Fibroblast of skin of scalp (primary cell): ENCODE measurements at places on chromosomes 4 and X.

- DNase-seq: no peak
These were observed 18.8 kb downstream of the PPP2R2C start for GRCh38 chr4:6453688-6453990.

- no peak for DNase-seq
These were observed 66.9 kb downstream of the TAB3 start for GRCh38 chrX:30822068-30822681.

- no peak for DNase-seq
These were observed 76.5 kb upstream of the LSM6 start for GRCh38 chr4:146098978-146099377.

GRCh38 chrX:101171883-101172400 lies 47.6 kb upstream of the DRP2 start:
- no peak for DNase-seq

- no peak for DNase-seq
These were observed 456.8 kb downstream of the TRAM1L1 start for GRCh38 chr4:116628598-116628997.

- DNase-seq: no peak
These were observed 581.1 kb downstream of the SPRY1 start for GRCh38 chr4:123977641-123978081.

DNA sequence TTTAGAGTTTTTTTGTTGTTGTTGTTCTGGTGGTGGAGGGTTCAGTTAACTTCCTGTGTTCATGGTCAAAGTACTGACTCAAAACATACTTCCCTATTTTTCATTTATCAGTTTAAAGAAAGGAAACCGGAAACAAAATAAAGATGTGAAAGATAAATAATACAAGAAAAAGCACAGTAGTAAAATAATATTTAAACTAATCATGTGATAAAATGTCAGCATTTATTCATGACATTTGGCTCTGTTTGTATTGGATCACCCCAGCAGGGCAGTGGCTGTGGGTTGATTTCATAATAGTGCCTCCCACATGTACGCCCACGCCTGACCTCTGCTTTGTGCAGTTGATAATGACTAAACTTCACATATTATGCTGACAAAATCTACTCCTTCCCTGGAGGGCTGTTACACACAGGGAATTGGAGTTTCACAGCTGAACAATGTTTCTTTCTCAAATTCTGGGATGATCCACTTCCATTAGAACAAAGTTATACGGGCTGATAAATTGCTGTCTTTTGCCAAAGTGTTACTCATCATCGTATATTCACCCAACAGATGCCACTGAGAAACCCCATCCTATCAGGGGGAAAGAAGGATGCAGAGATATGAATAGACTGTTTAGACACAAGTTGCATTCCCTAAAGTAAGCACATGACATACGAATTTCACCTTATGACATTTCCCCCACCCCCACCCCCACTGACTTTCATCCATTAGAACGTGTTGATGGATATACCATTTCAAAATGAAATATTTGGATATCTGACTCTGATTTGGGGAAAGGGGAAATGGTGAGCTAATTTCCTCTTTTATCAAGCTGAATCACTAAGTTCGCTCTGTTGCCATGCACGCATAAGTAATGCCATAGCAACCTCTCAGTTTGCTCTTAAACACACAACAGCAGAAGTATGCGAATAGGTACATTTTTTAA lies 48.3 kb downstream of the AMELX start:
- DNase-seq: peak; percentile 62

- no peak for DNase-seq
These were observed 195.3 kb downstream of the KCNIP4 start for GRCh38 chr4:21753084-21753760.

- DNase-seq: no peak
These were observed 69.2 kb downstream of the PAQR3 start for GRCh38 chr4:78870056-78870455.
